ENCODE measurements at places on chromosomes 13 and 19.

DNA sequence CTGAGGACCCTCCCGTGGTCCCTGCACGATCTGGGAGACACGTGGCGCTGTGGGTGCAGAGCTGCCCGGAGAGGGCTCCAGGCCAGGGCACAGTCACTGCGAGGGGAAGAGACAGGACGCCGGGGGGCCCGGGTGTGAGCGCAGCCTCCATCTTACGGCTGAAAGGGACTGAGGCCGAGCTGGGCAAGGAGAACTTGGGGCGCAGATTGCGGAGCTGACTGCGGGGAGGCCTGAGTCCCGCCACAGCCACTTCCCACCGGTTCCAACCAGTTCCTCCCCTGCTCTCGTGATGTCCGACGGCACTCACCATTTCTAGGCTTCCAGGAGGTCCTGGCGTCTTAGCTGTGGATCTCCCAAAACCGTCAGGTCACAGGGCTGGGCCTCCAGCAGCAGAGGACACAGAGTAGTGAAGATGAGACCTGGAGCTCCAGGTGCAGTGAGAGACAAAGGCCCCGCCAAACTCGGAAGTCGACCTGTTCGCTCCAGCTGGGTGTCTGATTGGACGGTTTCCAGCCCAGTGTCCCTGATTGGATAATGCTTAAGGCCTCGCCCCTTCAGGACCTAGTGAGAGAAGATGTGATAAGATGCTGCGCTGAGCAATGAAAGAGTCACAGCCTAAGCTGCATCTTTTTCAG lies 4.8 kb upstream of the ZNF253 start:
- no peak for DNase-seq

- no peak for DNase-seq
These were observed 7.6 kb downstream of the MBD3L2B start for GRCh38 chr19:7013678-7014077.

DNA sequence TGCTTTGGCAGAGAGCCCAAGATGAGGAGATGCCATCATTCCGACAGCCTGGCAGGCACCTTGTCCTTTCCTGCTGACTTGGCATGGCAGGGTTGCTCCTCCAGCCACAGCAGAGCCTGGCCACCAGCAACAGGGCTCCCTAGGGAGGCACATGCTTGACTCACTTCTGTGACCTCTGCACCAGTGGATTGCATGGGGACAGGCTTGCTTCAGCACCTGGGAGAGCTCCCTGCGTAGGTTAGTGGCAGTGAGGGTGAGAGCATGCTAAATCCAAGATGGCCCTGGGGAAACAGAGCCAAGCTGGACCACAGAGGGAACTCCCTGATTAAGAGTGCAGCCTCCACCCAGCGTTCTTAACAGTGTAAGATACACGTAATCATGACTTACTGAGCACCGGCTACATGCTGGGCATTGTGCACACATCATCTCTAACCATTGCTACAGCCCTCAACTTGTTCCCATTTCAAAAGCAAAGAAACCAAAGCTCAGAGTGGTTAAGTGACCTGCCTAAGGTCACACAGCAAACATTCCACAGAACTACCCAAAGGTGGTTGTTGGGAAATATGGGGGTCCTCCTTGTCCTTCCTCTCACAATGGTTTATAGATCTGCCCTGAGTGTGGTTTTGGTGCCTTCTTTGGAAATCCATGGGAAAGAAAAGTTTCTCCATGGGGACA lies 116.6 kb upstream of the UQCRFS1 start:
- DNase-seq = no peak

DNA sequence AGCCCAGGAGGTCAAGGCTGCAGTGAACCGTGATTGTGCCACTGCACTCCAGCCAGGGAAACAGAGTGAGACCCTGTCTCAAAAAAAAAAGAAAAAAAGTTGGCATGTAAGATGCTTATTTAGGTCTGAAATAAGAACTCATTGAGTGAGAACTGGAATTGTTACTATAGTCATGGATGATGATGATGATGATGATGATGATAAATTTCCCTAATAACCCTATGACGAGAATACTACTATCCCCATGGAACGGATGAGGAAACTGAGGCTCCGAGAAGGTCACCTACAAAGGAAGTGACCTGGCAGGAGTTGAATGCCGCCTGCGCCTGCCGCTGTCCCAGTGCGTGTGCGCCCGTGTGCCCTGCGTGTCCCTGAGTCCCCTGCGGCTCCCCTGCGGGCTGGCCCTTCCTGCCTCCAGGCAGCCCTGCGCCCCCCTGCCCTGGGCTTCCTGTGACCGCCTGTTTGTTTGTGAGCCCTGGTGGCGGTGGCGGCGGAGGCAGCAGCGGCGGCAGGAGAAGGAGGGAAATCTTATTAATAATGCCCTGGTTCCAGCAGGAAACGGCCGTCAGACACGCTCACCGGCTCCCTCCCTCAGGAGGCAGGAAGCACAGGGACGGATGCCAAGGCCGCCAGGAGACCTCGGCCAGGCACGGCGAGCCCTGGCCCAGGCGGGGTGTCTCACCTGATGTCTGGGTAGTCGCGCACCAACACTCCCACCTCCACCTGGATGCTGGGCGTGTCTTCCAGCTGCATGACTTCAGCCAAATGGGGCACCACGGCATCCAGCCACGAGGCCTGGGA lies 29.6 kb downstream of the EXOC3L2 start:
- DNase-seq = no peak

GRCh38 chr13:57624565-57625435 lies 6.7 kb upstream of the PCDH17 start:
- peak; percentile 74 for DNase-seq

DNA sequence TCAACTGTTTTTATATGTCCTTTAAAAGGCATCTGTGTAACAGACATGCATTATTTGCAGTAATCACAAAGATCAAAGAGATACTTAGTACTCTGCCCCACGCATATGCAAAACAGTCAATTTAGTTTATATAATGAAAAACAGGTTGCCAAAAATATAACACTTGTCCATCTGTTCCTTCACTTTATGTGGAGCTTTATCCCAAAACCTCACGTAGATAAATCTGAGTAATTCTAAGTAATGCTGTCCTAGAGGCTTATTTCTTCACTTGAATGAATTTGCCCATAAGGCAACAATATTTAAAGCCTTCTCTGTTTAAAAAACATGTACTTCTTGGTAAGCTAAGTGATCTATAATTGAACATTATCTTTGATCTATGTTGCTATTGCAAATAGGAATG lies 20.3 kb upstream of the SLITRK6 start:
- DNase-seq = no peak

GRCh38 chr13:38121267-38121666 lies 228.4 kb upstream of the UFM1 start:
- DNase-seq = no peak

GRCh38 chr19:41998246-41999020 lies 4.4 kb upstream of the ATP1A3 start:
- DNase-seq = peak; percentile 75

DNA sequence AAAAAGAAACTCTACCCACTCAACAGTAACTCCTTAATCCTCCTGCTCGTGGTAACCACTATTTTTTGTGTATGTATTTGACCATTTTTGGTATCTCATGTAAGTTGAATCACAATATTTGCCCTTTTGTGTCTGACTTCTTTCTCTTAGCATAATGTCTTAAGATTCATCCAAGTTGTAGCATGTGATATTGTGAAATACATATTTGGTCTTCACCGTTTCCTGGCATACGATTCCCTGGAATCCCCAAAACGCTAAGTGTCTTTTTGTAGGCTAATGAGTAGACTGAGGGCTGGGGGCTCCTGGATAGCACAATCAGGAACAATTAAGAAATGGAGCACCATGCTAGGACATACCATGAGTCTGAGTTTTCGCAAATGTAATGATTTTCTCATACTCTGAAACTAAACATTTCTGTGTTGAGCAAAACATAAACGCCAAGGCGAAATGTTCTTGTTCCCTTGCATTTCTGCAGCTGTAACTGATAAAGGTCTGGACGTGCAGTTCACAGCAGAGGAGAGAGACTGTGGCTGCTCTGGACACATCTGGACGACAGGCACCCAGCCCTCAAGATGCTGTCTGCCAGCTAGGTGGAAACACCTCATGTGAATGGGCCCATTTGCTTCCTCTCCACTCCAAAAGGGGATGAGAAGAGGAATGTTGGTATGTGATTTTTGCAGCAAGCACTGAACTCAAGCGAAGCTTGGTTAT lies 38.4 kb downstream of the BRD4 start:
- DNase-seq = no peak

DNA sequence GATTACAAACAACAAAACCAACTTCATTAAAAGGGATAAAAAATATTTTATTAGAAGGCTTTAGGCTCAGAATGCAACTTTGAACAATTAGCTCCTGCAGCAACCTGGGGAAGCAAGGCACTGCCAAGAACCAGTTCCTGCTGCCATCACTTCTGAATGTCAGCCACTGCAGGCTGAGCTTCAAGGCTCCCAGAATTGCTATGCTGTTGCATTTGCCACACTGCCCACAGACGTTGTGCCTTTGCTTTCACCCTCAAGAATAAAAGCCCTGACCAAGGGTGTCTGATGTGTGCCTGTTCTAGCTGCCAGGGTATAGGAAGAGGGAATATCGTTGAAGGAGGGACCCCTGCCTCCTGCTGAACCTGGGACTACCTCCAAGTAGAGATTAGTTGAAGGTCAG lies 238.4 kb downstream of the ITGBL1 start:
- no peak for DNase-seq

- DNase-seq = no peak
These were observed 97.9 kb downstream of the CCNA1 start for GRCh38 chr13:36530050-36530789.

- no peak for DNase-seq
These were observed 21.8 kb downstream of the NOSIP start for GRCh38 chr19:49558591-49558990.

GRCh38 chr19:55698256-55698655 lies 23.2 kb downstream of the EPN1 start:
- DNase-seq = no peak

DNA sequence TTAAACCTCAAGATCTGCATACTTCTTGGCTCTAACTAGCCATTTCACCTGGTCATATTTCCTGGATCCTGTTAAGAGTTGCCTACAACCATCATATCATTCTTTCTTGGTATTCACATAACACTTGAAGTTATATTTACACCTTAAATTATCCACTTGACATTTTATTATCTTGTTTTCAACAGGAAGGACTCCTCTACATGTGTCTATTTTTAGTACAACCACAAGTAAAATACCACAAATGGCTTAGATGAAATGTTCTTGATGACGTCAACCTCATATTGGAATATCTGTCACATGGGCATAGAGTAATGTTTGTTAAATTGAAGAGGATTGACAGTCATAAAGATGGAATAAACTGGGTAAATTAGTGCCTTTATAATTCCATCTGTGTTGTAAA lies 9.4 kb downstream of the PCDH20 start:
- no peak for DNase-seq

Data from NCI-H2171 treated with DMSO at 0.1 percent for 48 hours (cell line).